GM18507 (cell line): ENCODE measurements at places on chromosomes 3 and 15.

- no peak for DNase-seq
Measured at GRCh38 chr3:110758208-110758607, 313.4 kb upstream of the NECTIN3 start.

GRCh38 chr15:96264351-96264798 lies 66.1 kb upstream of the NR2F2 start:
- no peak for DNase-seq

DNA sequence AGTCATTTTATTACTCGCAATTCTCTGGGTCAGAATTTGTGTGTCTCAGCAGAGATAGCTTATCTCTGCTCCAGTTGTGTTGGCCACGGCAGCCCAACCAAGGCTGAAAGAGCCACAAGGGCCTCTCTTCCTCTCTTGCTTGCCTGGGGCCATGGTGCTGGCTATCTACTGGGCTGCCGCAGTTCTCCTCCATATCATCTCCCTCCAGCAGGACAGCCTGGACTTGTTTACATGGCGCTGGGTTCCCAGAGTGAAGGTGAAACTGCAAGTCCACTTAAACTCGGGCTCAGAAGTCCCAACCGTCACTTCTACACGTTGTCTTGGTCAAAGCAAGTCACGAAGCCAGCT lies 134.8 kb downstream of the UACA start:
- DNase-seq = no peak

GRCh38 chr15:83714939-83715628 lies 61.2 kb downstream of the ADAMTSL3 start:
- no peak for DNase-seq

DNA sequence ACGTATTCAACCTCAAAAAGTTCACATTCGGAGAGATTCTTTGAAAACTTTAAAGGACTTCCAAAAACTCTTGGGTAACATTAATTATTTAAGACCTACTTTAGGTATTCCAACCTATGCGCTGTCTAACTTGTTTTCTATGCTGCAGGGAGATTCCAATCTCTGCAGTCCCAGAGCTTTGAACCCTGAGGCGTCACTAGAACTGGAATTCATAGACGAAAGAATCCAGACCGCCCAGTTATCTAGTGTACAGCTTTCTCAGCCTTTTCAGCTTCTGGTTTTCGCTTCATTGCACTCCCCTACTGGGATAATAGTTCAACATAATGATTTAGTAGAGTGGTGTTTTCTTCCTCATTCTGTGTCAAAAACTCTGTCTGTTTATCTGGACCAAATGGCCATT lies 711.3 kb downstream of the ROBO1 start:
- no peak for DNase-seq

GRCh38 chr3:123696808-123697207 lies 112.0 kb upstream of the HACD2 start:
- no peak for DNase-seq

DNA sequence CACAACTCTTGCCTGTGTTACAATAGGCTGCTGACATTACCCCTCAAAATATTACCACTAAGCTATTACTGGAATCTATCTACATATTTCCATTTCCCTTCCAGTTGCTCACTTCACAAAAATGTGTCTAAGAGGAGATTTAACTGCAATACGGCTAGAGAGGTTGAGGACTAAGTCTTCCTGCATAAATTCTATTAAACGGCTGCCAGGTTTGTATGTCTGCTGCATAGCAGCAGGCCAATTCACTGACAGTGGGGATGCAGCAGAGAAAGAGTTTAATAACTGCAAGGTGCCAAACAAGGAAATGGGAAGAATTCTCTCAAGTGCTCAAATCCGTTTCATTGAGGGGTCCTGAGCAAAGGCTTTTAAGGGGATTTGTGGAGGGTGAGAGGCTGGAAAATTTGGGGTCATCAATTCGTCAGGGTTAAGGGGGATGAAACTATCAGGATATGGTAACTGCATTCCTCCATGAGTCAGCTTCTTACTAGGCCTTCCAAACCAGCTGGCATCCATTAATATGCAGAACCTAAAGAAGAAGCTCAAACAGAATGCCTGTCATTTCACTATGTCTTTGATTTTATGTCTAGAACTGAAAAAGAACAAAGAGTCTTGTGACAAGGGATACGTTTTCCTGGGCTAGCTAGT lies 675.6 kb downstream of the TBL1XR1 start:
- DNase-seq = no peak
